ENCODE measurements at places on chromosomes 4 and X.

DNA sequence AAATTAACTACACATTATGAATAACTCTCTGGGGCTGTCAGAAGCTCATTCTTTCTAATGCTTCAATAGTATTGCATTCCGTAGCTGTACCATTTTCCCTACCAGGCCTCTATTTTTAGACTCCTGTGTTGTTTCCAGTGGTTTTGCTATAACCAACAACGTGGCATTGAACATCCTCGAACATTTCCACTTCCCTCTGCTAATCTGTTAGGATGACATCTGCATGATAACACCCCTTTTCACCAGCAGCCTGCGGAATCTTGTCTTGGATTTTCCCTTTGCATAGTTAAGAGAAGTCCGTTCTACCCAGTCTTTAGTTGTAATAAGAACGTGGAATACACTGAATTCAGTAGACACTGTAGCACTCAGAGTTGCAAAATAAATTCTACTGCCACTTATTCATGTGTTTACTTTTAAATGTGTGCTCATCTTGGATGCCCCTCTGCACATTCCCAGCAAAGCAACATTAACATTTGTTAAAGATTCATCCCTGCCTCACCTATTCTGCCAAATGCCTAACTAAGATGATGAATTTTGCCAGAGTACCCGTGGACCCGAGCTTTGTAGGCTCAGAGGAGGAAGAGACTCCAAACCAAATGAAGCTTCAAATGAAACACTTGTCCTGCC lies 55.6 kb downstream of the SEL1L3 start:
- no peak for DNase-seq

DNA sequence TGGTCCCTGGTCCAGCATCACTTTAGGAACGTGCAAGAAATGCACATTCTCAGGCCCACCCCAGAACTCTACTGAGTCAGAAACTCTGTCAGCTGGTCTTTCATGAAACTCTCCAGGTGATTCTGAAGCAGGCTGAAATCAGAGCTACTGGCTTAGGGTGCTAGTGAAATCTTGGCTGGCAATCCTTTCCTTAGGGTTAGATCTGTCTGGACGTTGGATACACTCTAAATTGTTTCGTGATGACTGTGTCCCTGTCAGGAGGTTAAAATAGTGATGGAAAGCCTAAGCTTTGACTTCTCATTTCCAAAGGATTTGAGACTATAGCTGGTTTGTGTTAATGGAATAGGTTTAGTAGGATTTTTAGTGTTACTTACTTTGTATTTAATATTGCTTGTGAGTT lies 99.1 kb downstream of the ARHGAP10 start:
- DNase-seq: no peak

DNA sequence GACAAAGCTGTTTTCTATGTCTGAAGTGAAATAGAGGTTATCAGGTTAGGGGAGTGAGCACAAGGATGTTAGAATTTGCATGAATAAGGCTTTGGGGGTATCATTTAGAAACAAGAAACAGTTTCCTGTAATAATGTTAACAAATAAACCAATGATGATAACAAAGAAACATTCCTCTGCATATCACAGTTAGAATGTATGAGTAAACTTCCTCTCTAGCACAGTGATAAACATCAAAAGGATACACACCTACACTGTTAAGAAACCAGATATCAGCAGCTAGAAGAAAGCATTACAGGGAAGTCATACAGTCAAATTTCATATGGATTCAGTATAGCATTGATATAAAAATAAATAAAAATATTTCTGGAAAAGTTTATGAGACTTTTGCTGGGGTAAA lies 340.0 kb upstream of the MAGEB16 start:
- DNase-seq: no peak

- DNase-seq: no peak
Observed at GRCh38 chr4:12791536-12791935, 692.6 kb downstream of the RAB28 start.

DNA sequence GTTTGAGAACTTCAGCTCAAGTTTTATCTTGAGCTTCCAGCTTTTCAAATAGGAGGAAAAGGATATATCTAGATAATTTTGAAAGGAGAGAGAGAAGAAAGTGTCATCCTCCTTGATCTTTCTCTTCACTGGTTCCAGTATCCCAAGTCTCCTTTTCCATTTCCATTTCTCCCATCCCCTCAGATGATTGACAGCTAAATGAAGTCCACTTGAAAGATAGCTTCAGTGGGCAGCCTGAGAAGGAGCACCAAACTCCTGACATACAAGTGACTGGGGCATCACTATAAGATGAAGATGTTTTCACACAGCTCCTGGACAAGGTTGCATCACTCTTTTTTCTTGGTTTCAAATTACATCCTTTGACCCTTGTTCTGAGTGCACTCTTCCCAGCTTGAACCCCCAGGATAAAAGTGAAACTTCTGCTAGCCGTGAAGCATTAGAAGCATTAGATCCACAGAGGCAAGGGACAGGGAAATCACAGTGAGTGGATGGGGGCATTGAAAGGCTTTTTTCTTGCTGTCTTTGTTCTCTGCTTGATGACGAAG lies 17.5 kb upstream of the MAGEA10 start:
- no peak for DNase-seq

DNA sequence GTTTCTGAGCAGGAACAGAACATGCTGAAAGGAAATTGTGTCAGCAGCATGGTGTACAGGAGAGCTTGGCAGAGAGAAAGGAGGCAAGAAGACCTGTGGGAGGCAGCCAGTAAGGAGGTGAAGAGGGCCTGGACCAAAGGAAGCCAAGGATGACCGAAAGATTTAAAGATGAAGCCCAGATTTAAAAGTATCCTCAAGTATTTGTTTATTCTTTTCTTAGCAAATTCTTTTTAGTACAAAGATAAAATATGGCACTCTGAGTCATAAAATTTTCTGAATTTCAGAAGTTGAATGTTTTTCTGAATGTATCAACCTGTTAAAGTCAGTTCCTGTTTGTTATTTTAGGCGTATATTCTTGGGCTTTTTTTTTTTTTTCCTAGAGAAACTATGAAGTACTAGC lies 3.5 kb downstream of the PKD2 start:
- DNase-seq: no peak

DNA sequence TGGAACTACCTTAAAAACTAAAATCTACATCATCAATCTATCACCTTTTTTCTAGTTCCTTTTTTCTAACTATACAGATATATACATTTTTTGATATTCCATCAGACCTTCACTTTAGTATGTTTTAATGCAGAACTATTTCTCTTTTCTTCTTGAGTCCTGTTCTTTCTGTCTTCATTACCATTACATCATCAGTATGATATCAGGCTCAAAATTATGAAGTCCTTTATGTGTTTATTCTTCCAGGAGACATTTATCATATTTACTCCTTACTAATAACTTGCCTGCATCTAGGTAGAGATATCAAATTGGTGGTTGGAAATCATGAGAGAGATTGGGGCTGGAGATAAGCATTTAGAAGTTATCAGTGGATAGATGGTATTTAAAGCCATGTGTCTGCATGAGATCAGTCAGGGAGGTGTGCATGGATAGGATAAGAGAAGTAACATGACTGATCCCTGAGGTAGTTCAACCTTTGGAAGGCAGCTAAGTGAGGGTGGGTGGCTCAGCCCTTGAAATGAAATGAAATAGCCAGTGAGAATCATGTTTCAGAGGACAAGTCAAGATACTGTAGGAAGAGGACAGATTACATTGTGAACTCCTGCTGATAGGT lies 43.1 kb downstream of the MRPL1 start:
- no peak for DNase-seq

- no peak for DNase-seq
Observed at GRCh38 chr4:4871242-4871572, 11.7 kb downstream of the MSX1 start.

DNA sequence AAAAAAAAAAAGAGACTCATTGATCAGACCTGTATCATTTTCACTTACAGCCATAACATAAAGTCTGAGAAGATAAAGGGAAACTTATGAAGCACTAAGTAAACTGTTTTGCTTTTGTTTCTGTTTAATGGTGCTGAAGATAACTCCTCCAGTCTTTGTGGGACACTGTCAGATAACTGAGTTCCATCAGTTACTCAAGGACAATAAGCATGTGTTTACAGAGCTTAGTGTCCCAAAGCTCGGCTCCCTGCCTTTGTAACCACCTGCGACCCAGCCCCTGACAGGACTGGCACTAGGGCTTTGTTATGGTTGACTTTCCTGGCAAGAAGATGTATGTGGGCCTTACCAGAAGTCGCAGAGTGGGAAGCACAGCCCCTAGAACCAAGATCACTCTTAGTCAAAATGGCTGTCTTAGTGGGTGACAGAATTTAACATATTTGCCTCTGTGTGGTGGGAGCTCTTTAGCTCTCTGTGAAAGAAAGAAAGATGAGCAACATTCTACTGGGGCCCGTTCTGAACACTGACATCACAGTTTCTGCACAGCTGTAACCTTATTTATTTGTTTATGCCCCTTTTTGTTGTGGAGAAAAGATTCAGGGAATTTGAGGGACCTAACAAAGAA lies 68.1 kb downstream of the FNIP2 start:
- no peak for DNase-seq

GRCh38 chr4:141028024-141028529 lies 105.2 kb downstream of the RNF150 start:
- DNase-seq: no peak

GRCh38 chrX:150841456-150842197 lies 56.8 kb downstream of the CD99L2 start:
- DNase-seq: no peak

DNA sequence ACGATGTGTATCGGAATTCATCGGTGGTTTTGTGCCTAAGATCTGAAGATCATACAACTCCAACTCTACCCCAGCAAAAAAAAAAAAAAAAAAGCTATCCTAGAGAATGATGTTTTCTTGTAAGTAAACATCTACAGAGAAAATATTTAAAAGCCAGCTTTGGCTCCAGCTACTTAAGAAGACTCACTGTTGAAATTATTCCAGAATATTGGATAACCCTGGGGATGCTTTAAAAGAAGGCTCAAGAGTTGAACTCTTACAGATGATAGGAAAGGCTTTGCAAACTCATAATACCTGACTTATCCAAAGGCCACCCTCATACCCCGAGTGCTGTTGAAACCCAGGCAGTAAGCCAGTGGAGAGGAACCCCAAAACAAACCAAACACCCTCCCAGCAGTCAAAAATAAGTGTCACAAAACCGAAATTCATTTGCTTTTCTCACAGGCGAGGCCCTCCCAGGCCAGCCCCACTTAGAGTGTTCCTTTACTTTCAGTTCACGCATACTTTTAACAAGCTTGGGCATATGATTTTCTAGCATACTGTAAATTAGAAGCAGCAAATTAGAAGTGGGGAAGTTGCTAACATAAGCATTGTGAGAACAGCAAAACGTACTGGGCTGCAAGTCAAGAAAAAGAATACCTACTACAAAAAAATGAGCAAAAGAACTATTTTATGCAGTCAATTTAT lies 2.7 kb upstream of the AMELX start:
- DNase-seq: no peak

- DNase-seq: no peak
Observed at GRCh38 chr4:42080306-42080705, 72.1 kb downstream of the BEND4 start.

GRCh38 chr4:138301536-138301935 lies 59.4 kb upstream of the SLC7A11 start:
- DNase-seq: no peak

DNA sequence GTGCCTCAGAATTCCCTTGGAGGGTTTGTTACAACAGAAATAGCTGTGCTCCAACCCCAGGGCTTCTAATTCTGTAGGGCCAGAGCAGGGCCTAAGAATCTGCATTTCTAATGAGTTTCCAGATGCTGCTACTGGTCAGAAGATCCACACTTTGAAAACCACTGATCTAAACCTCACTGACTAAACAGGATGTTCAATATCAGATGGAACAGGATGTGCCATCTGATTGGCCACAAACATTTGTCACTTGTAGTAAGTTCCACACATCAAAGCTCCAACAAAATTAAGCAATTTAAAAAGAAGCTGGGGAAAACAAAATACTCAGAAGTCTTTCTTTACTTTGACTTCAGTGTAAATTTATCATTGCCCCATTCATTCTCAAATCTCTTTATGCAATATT lies 14.3 kb downstream of the CASK start:
- no peak for DNase-seq

DNA sequence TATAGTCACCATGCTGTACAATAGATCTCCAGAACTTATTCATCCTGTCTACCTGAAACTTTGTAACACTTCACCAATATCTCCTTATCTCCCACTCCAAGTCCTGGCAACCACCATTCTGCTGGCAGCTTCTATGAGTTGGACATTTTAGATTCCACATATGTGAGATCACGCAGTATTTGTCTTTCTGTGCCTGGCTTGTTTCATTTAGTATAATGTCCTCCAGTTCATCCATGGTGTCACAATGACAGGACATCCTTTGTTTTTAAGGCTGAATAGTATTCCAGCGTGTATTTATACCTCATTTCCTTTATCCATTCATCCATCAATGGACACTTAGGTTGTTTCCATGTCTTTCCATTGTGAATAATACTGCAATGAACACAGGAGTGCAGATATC lies 198.7 kb downstream of the QDPR start:
- DNase-seq: no peak

GRCh38 chr4:175215208-175215607 lies 297.1 kb downstream of the ADAM29 start:
- no peak for DNase-seq

All from T-helper 17 cell (primary cell).